Heart right ventricle (tissue), 16 donors: ENCODE measurements at places on chromosomes 6 and 20. TPM values are rescaled to one million over a fixed set of nuclear protein-coding genes. Genes with fewer than 3 reads are reported as not detected.
A peak's percentile ranks its signal among the peaks of the same experiment; 100 is the strongest.

- H3K27ac ChIP-seq = peak overlapping the region; percentile 97
- peaks cover 51% of the 10 kb centered on the region for H3K4me1 ChIP-seq
- DNase-seq = no peak
- H3K36me3 ChIP-seq = no peaks in the 10 kb centered on the region
- H3K4me3 ChIP-seq = no peak overlapping the region
- H3K27me3 ChIP-seq = no peaks in the 10 kb centered on the region
Observed at GRCh38 chr6:30782425-30783014, 38.2 kb upstream of the IER3 start.

DNA sequence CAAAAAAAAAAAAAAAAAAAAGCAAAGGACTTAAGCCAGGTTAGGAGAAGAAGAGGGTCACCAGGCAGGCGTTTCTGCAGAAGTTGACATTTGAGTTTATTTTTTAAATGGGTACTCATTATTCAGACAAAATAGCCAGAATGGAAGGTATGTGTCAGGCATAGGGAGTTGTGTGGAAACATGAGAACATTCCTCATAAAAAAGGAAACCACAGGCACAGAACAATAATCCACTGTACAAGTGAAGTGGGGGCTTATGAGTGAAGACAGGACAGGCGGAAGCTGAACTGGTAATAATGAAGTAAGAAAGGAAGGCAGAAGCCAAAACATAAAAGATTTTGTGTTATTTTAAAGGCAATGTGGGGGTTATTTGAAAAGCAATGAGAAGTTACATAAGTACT, 104.6 kb downstream of the EPB41L2 start:
- no peaks in the 10 kb centered on the region for H3K27me3 ChIP-seq
- no peaks in the 10 kb centered on the region for H3K4me1 ChIP-seq
- no peak overlapping the region for H3K4me3 ChIP-seq
- no peak overlapping the region for H3K27ac ChIP-seq
- DNase-seq = no peak

DNA sequence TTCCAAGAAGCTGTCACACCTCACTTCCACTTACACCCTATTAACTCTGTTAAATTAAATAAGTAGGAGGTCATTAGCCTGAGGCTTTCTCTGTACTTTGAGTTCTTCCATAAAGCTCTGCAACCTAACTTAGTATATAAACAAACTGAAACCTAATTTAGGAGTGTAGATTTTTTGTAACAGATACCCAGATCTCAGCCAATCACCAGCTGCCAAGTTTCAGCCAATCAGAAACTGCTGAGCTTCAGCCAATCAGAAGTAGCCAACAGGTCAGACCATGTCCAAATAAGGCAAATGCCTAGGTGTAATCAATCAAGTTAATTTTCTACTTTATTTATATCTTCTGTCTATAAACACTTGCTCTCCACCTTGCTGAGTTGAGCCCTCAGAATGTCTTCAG, 142.7 kb upstream of the SULF2 start:
- no peaks in the 10 kb centered on the region for H3K4me1 ChIP-seq
- peaks cover 15% of the 10 kb centered on the region for H3K27me3 ChIP-seq
- no peak overlapping the region for H3K4me3 ChIP-seq

GRCh38 chr6:22442826-22443225, 126.5 kb upstream of the HDGFL1 start:
- DNase-seq = no peak
- no peaks in the 10 kb centered on the region for H3K27me3 ChIP-seq
- no peak overlapping the region for H3K27ac ChIP-seq
- no peak overlapping the region for H3K4me3 ChIP-seq
- no peaks in the 10 kb centered on the region for H3K36me3 ChIP-seq

- peak overlapping the region; percentile 37 for H3K27ac ChIP-seq
- no peaks in the 10 kb centered on the region for H3K27me3 ChIP-seq
Observed at GRCh38 chr6:106097411-106098231, 11.5 kb downstream of the PRDM1 start.

DNA sequence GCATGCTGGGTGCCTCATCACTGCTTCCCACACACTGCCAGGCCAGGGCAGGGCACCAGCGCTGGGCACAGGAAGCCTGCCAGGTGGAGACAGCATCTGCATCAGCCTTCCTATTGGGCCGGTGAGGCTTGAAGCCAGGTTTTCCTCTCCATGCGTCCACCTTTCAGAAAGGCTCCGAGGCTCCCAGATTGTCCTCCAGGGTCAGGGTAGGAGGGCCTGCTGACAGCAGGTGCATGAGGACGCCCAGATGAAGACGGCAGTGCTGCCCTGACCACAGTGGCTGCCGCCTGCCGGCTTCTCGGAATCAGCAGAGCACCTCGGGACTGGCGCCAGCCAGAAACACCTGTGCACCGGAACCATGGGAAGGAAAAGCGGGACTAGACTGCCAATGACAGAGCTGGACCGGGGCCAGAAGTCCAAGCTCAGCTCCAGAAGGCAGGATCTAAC, 170.5 kb upstream of the CST7 start:
- DNase-seq = no peak
- H3K27ac ChIP-seq = no peak overlapping the region
- no peak overlapping the region for H3K4me3 ChIP-seq
- no peaks in the 10 kb centered on the region for H3K36me3 ChIP-seq
- H3K27me3 ChIP-seq = no peaks in the 10 kb centered on the region

- no peak overlapping the region for H3K4me3 ChIP-seq
- H3K27me3 ChIP-seq = no peaks in the 10 kb centered on the region
- no peak for DNase-seq
- H3K4me1 ChIP-seq = no peaks in the 10 kb centered on the region
- no peaks in the 10 kb centered on the region for H3K36me3 ChIP-seq
Observed at GRCh38 chr6:19637010-19637409, 200.2 kb upstream of the ID4 start.

DNA sequence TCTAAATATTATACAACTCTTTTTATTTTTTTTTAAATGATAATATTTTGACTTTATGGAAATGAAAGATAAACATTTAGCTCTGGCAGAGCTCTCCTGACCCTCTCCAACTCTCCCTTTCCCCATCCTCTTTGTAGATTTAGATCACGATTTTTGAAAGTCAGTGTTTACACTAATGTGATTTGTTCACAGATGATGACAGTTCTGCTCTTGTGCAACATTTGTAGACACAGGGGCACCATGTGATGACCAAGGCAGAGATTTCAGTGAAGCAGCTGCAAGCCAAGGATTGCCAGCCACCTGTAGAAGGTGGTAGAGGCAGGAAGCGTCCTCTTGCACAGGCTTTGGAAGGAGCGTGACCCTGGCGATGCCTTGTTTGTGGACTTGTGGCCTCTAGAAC, 483.2 kb downstream of the QKI start:
- H3K27ac ChIP-seq = no peak overlapping the region
- no peaks in the 10 kb centered on the region for H3K36me3 ChIP-seq
- DNase-seq = no peak
- H3K4me1 ChIP-seq = no peaks in the 10 kb centered on the region

ERVFRD-1 gene
- total RNA-seq = not detected
